ENCODE measurements at places on chromosomes 16 and 17.

DNA sequence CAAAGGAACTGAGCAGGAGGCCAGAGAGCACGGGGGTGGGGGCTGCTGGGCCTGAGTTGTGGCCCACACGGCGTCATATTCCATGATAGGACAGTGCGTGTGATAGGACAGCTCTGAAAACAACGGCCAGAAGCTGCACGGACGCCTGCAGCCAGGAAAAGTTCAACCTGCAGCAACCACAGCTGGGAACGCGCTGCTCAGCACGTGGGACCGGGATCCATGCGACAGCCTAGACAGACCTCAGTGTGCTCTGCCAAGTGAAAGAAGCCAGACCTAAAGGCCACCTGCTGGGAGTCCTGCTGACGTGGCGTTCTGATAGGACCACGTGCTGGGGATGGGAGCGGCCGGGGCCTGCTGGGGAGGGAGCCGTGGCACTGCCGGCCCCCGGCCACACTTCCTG lies 21.6 kb downstream of the CTU2 start:
- no peak for DNase-seq

DNA sequence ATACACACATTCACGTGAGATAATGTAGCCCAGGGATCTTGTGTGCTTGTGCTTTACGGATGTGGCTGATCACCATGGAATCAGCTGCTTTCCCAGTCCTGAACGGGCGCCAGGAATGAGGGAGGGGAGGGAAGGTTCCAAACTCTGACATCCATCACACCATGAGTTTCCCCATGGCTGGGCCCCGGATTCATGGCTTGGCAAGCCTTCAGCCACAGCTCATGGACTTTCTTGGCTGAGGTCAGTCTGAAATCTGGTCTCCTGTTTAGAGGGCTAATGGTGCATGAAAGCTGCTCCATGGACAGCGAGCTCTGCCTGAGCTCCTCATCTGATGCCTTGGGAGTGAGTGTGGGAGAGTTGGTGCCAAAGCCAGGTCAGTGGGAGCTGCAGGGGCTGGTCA lies 767.6 kb upstream of the EEF2KMT start:
- DNase-seq = no peak

GRCh38 chr17:51078009-51078592 lies 42.6 kb downstream of the SPAG9 start:
- DNase-seq = no peak

DNA sequence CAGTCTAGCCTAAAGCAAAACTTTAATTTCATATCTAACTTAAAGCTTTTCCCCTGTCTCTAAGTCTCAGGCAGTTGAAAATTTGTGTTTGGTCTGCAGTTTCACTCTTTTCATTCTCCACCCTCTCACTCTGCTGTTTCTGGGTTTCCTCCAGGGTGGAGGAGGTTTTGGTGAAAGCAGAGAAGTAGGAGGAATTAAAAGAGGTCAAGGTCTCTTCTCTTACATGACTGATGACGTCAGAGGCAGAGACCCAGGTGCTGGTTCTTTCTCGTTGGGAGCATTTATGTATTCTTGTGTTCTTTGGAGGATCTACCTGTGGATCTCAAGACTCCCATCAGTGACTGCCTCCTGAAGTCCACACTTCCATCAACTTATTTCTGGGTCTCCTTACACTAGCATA lies 2.4 kb upstream of the PSMD11 start:
- DNase-seq = no peak

DNA sequence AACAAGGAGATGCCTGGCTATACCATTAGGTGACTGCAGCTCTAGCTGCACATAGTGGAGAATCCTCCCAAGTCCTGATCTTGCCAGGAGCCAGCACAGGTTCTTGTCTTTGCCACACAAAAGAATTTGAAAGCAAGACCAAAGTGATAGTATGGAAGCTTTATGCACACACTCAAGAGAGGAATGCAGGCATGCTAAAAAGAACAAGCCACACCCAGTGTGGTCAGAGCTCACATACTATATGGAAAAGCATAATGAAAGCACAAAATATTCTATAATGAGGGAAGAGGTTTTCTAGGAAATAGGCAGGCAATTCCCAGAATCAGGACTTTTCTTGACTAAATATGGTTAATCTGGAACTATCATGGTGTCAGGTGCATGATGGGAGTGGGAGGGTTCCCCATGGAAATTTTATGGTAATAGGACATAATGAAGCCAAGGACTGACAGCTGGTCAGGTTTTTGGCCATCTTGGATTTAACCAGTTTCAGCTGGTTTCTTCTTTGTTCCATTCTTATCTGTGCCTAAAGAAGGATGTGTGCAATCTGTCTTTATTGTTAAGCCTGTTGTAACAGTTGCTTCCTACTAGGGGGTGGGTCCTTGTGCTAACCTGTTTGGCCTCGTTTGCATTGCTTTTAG lies 171.6 kb downstream of the ZNF18 start:
- DNase-seq = no peak

- no peak for DNase-seq
These were observed 31.3 kb downstream of the SMIM36 start for GRCh38 chr17:55479903-55480302.

GRCh38 chr16:60107437-60107836 lies 1373.3 kb upstream of the GOT2 start:
- DNase-seq = no peak

DNA sequence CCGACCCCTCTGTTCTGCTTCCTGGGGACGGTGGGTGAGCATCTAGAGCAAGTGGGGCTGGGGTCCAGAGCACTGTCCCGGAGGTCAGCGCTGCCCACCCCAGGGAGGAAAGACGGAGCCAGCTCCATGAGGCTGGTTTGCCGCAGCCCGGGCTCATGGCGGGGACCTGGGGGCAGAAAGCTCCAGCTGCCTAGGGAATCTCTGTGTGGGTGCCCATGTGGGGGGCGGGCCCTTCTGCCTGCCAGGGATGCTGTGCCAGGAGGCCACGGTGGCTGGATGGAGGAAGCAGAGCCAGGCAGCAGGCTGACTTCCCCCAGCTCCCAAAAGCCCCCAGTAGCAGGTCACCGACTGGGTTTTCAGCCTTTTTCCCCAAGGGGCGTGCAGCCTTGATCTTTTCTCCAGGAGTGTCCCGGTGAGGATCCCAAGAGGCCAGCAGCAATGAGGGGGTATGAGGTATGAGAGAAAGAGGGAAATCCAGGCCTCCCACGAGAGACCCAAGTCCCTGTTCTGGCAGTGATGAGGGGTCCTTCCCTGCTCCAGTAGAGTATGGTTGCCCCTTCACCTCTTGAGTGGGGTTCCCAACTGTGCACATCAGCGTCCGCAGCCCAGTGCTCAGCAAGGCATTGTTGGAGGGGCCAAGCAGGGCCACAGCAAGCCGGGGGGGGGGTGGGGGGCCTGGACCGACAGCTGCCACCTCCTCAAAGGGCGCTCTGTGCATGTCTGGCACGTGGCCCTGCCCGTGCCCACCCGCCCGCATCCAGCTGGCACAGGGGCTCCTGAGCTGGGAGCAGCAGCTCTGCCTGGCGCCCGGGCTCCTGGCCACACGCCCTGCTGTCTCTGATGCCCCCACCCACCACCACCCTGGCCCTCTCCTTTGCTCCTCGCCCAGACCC lies 15.6 kb upstream of the BCAR1 start:
- DNase-seq = no peak

DNA sequence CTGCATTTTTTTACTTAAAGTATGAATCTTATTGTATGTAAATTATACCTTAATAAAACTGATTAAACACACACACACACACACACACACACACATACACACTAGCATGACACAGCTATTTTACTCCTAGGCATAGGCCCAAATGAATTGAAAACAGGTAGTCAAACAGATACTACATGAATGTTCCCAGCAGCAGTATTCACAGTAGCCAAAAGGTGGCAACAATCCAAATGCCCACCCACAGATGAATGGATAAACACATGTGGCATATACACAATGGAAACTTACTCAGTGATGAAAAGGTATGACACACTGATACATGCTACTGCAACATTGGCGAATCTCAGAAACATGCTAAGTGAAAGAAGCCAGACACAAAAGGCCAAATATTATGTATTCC lies 223.5 kb downstream of the CYB561 start:
- no peak for DNase-seq
